Activated naive CD4-positive, alpha-beta T cell treated with anti-CD3 and anti-CD28 coated beads, Interleukin-2, amount 10 ng/mL, durations not matched to agents 7 days and 5 days (primary cell): ENCODE measurements at places on chromosomes 7 and 10.

DNA sequence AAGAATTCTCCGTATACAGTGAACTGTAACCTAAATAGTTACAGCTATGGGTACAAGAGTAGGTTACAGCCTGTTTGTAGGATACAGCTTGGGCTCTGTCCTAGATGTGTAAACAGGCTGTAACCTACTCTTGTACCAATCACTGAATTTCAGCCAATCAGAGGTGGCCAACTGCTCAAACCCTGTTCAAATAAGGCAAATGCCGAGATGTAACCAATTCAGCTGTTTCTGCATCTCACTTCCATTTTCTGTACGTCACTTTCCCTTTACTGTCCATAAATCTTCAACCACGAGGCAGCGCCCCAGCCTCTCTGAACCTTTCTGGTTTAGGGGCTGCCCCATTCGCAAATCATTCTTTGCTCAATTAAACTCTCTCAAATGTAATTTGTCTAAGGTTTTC lies 8.3 kb upstream of the MMP21 start:
- no peak for DNase-seq

- DNase-seq, result no peak
These were observed 16.7 kb downstream of the ITGB1 start for GRCh38 chr10:32941357-32941756.

GRCh38 chr10:51214207-51215196 lies 140.2 kb downstream of the PRKG1 start:
- no peak for DNase-seq

- DNase-seq, result no peak
These were observed 37.6 kb upstream of the PDCD4 start for GRCh38 chr10:110833941-110834628.

DNA sequence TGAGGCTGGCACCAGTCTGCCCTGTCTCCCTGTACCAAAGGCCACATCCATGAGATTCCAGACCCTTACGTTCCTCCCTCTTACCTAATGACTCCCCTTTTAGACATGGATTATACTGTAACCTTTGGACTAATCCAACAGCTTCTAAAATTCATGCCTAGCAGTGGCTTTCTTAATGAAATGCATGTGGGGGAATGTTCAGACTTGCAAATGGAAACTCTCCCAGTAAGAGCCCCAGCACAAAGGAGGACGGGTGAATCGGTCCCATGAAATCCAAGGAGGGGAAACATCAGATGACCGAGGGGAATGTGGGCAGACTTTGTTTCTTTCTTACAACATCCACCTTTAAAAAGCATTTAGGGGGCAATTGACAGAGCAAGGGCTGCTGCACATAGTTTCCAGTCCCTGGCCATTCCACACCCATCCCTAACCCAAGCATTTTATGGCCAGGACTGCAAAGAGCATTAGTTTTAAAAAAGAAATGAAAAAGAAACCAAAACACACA lies 71.5 kb downstream of the COL13A1 start:
- DNase-seq, result no peak

DNA sequence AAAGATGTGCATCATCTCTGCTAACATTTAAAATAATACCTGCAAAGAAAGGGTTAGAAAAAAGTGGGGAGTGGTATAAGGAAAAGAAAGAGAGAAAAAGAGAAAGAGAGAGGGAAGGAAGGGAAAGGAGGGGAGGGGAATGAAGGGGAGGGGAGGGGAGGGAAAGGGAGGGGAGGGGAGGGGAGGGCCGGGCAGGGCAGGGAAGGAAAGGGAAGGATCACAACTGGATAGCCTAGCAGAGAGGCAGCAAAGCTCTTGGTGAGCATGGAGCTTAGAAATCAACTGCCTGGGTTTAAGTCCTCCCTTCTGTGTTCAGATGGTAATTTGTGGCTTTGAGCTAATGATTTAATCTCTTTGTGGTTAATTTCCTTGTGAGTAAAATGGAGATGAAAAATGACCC lies 5.4 kb upstream of the FAM237B start:
- DNase-seq, result no peak

DNA sequence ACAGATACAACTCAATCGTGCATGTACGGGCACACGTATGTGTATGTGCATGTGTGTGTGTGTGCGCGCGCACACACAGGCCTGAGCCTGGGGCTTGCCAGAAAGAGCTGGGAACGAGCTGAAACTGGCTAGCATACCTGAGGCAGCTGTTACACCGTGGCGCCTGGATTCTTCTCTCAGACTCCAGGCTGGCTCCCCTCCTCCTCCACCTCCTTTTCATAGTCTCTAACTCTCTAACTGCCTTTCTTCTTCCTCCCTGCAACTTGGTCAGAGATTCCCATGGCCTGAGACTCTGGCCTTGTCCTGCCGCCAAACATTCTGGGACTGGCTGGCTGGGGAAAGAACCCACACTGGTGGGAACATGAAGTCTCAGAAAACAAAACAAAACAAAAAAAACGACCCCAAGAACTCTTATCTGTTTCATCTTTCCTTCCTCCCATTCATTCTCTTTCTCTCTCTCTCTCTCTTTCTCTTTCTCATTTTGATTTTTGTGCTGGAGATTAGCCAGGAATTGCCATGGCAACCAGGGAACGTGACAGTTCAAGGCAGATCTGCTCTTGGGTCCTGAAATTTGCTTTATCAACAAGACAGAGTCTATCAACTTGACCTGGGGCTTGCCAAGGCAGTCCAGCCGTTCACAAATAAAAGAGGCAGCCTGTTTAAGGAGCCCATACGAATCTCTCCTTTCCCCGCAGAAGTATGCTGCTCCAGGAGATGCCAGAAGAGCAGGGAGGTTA lies 76.8 kb upstream of the SEM1 start:
- no peak for DNase-seq

DNA sequence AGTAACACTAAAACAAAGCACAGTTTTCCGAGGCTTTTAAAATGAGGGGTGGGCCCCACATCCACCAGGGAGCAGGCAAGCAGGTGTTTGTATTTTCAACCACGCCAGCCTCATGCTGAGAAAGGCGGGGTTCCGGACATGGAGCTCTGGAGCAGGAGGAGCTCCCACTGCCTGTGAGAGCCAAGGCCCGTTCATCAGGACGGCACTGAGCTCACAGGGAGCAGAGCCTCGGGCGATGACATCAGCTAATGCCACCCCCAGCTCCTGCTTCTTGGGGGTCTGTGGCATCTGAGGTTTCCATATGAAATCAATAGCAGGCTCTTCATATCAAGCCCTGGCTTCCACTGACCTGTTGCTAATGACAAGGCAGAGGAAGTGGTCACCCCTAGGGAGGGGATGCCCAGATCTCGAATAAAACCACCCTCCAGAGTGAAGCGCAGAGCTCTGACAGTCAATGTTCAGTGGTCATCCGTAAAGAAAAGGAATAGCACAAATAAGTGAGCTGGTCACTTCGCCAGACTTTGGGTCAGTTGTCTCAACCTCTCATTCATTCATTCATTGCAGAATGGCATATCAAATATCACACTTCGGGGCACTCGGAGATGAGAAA lies 89.1 kb downstream of the TNS3 start:
- no peak for DNase-seq

DNA sequence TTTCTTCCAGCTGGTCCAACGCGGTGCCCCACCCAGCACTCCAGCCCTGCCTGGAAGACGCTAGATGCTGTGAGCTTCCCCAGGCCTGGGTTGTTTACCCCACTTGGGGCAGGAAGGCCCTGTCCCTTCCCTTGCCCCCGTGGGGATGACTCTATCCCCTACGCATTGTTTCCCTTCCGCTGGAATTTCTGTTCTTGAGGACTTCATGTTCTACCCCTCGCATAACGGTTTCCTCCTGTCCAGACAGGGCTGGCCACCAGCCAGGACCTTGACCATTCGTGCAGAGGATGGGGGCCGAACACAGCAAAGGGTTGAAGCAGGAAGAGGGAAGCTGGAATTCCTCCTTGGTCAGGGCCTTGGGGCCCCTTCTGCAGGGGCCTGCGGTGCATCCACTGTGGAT lies 14.7 kb upstream of the SERPINE1 start:
- DNase-seq, result no peak

- no peak for DNase-seq
These were observed 884.4 kb upstream of the CELF2 start for GRCh38 chr10:10133281-10133680.

DNA sequence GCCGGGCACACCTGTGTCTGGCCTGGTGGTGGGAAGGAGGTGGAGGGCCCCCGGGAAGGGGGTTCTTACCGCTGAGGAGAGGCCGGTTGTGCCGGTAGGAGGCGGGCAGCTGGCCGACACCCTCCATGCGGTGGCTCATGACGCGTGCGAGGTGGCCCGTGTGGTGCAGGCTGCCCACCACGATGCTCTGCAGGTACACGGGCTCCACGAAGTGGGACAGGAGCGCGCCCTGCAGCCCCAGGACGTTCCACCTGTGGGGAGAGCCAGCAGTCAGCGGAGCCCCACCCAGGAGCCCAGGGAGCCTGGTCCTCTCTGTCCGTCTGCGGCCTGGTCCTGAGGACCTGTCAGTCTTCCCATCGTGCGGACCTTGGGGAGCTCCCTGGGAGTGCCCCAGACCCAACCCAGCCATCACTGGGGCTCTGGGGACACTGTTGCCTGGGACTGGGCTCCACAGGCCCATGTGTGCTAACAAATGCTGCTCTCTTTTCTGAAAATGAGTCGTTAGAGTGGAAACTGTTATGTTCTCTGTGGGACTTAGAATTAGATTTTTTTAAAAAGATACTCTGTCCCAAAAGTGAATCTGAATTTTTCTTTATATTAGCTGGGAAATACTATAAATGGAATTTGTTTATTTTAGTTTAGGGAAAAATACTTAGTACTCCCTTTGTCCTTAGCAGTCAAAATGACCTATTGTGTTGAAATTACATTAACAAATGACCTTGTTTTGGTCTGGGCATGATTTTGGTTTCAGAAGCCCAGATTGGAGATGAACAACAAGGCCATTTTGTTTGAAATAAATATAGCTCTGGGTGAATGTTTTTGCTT lies 143.9 kb downstream of the WDR37 start:
- no peak for DNase-seq

DNA sequence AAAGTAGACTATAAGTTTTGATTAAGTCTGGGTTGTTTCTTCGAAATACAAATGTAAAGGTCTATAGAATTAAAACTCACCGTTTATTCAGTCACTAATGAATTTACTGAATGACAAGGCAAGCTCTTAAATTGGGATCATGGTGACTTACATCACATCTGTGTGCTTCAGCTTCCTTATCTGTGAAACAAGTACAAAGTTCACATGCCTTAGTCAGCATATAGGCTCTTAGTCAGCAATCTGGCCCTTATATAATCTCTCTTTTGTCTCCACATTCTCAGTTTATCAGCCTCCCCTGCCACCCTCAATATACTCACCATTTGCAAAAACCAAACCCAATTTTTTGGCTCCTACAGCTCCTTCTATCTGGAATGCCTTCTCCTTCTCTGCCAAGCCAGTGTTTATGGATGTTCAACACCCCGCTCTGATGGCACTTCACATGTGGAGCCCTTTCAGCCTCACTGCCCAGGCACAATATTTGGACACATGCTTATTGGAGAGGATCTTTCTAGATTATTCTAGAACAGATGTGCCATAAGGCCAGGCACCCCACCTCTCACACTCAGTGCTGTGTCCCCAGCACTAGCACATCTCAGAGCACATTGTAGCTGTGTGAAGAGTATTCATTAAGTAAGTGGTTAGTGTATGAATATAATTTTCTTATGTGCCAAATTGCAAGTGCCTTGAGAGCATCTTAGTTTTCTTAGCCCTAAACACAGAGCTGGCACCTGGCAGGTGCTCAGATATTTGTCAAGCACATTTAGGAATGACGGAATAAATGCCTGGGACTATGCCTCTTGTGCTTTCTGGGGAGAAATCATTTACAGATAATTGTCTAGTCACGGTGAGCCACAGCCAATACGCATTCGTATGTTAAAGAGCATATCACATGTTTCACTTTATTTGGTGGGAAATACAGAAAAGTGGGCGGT lies 9.8 kb upstream of the LAMB1 start:
- DNase-seq, result no peak

DNA sequence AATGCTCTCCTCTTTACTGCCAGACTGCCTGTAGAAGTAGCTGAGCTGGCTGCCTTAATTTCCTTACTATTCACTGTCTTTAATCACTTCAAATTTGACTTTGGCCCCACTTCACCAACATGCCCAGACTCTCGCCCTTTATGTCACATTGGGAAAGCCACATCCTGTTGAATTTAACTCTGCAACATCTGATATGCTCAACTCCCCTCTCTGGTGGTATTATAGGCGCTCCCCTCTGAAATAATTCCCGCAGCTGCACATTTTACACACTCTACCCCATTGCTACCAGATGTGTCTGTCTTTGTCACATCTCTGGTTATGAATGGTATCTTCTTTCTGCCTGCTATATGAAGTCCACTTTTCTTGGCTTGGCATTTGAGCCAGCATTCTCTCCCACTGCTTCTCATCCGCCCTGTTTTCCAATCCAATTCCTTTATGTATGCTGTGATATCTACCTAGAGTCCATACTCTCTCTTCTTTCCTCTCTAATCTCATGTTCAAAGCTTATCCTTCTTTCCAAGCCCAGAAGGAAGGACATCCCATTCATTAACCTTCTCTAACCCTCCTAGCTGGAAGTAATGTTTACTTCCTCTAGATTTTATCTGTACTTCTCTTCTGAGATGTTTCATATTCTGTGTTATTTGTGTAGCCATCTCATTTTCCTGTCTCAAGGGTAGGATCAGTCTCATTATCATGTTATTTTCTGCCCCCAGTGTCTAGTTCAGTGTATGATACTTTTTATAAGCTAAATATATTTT lies 134.5 kb downstream of the ST7 start:
- DNase-seq, result no peak
